ENCODE measurements at places on chromosomes 13 and 19.

DNA sequence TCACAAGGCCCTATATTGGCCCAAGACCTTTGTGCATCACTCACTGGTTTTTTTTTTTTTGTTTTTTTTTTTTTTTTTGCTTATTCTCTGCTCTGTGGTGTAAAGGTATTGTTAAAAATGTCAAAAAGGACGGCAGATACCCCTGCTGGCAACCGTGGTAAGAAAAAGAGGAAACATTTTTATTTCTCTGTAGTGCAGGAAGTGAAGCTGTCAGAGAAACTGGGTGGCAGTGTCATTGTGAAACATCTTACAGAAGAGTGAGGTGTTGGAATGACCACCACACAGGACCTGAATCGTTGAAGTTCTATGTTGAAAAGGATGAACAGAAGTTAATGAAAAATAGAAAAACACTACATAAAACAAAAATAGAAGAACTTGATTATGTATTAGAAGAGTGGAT lies 346.4 kb downstream of the FGF9 start:
- DNase-seq, result no peak

DNA sequence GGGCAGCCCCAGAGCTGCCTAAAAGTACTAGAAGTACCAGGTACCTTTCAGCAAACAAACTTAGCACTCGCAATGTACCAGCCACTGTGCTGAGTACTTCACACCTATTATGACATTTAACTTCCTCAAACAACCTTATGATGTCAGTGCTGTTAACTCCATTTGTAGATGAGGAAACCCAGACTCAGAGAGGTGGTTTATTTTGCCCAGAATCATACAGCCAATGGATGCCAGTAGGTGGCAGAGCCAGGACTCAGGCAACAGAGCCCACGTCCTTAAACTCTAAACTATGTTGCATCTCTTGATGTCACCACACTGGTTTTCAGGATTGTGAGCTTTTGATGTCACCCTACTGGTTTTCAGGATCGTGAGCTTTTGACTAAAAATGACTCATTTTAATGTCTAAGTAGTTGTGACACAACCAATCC lies 78.9 kb downstream of the FLT1 start:
- DNase-seq, result no peak

GRCh38 chr19:7930765-7931164 lies 4.8 kb upstream of the CTXN1 start:
- no peak for DNase-seq

DNA sequence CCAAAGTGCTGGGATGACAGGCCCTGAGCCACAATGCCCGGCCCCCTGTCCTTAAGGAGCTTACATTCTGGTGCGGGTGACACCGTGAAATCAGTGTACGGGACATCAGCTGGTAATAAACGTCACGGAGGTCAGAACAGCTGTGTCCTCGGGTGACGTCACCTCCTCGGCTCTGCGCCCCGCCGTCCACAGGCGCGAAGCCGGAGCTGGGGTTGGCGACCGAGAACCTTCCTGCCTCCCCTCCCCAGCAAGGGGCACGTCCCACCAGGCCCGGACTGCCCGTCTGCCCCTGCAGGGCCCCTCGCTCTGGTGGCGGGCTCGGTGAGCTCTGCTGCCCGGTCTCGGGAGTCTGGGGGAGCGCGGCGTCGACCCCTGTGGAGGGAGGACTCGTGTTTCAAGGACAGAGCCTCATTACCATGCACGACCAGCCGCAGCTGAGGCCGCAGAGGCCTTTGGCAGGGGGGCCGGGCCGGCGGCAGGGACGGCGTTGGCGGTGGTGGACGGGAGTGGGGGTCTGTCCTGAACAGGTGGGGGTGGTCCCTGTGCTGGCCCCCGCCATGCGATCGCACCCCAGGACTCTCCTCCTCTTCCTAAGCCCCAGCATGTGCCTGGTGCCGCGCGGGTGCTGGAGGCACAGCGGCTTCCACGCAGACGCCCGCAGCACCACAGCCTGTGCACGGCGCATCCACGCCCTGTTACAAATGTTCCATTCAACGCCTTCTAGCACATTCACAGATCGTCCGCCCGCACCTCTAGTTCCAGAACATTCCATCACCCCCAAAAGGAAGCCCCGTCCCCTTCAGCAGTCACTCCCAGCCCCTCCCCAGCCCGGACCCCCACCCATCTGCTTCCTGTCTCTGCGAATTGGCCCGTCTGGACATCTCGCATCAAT lies 5.4 kb downstream of the LINGO3 start:
- DNase-seq, result no peak

DNA sequence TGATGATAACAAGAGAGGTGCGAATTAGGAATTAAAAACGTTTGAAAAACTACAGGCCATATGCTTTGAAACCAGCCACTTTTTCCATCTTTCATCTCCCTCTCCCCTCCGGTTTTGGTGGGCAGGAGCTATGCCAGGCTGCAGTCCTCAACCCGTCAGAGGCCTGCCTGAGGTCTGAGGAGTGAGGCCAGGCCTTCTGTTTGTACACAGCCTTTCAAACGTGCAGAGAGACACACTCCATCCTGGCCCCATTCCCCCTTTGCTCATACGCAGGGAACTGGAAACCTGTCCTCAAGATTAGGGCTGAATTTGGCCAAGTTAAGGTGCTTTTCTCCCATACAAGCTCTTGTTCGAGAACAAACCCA lies 74.5 kb downstream of the ZIC5 start:
- no peak for DNase-seq

DNA sequence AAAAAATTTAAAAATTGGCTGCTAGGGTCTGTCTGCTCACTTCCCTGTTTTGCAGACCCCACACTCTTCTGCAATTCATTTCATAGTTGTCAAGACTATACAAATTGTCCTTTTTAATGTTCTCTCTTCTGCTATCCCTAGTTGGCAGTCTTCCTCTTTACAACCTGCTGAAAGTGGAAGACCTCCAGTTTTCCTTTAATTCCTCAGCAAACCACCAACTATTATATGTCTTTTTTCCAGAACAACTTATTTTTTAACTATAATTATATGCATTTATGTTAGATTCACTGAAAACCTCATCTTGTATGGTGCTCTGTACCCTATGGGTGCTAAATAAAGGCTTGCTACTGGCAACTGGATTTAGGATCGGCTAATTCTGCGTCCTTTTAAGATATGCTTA lies 1.1 kb upstream of the PHF11 start:
- no peak for DNase-seq

DNA sequence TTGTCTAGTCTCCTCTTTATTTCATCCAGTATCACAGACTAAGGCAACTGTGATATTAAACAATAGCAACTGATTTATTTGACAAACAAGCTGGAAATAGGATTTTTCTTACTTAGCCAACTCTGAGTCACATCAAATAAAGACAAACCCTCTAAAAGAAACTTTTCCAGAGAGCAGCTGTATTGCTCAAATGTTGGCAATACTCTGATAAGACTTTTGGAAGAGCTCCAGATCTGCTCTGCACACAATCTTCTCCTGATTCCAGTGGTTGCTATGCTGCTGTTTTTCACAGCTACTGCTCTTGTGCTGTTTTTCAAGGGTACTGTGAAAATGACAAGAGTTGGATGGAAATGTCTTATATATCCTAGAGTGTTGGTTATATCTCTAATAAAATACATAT lies 1479.2 kb downstream of the SLITRK5 start:
- no peak for DNase-seq

DNA sequence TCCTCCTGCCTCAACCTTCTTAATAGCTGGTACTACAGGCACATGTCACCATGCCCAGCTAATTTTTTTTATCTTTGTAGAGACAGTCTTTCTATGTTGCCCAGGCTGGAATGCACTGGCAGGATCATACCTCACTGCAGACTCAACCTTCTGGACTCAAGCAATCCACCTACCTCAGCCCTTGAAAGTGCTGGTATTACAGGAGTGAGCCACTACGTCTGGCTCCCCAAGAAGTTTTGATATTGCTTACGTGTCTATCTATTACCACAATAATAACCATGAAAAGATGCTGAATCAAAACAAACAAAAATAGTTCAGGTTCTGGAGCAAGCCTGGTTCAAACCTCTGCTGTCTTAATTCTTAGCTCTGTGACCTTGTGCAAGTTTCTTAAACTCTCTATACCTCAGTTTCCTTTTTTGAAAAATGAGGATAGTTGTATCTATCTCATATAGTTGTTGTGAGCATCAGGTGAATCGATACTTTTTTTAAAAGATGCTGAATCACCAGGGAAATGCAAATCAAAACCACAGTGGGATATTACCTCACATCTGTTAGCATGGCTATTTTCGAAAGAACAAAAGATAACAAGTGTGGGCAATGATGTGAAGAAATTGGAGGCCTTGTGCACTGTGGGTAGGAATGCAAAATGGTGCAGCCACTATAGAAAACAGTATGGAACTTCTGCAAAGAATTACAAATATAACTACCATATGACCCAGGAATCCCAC lies 19.0 kb upstream of the LEUTX start:
- no peak for DNase-seq

GRCh38 chr13:96091164-96092117 lies 1.5 kb downstream of the HS6ST3 start:
- no peak for DNase-seq

DNA sequence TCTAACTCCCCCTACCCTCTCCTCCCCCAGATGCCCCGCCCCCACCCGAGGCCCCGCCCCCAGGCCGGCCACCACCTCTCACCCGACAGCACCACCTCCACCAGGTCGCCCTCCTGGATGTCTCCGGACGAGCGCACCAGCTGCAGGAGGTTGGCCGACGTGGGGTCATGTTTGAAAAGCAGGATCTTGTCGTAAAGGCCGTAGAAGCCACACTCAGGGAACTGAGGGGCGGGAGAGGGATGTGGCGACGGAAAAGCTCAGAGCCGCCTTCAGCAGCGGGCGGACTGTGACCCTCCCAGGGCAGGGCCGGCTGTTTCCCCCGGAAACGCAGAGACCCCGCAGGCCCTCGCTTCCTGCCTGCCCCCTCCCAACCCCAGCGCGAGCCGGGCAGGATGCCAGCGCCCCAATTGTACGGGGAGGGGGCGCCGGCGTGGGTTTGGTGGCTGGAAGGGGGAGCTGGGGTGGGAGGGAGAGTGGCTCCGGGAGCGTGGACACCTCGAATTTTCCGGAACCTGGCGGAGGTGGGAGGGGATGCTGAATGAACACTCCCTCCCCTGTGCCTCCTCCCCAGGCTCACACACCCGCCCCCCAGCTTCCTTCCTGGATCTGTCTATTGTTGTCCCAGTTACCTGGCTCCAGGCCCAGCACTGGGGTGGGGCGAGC lies 3.0 kb downstream of the PRKD2 start:
- DNase-seq, result peak; percentile 78

- no peak for DNase-seq
Measured at GRCh38 chr19:29364224-29364726, 151.3 kb upstream of the UQCRFS1 start.

GRCh38 chr19:37227996-37228395 lies 10.0 kb downstream of the ZNF383 start:
- no peak for DNase-seq

DNA sequence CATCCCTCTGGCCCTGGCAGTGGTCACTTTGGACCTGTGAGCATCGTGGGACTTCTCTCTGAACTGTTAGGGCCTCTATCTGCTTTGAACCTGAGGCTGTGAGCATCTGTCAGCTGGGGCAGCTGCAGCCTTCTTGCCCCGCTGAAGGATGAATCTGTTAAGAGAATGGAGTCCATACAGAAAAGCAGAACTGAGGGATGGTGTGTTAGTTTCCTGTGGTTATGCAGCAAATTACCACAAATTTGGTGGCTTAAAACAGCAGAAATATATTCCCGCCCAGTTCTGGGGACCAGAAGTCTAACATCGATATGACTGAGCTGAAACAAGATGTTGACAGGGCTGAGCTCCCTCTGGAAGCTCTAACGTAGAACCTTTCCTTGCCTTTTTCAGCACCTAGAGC lies 1.6 kb upstream of the ZNF497 start:
- no peak for DNase-seq

DNA sequence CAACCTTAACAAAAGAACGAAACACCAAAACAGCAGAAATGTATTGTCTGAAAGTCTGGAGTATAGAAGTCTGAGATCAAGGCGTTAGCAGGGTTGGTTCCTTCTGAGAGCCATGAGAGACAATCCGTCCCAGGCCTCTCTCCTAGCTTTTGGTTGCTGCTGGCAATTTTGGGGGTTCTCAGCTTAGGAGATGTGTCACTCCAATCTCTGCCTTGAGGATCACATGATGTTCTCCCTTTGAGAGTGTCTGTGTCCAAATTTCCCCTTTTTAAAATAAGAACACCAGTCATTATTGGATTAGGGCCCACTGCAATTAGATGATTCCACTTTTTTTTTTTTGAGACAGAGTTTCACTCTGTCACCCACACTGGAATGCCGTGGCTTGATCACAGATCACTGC lies 10.1 kb downstream of the KCNN1 start:
- no peak for DNase-seq

DNA sequence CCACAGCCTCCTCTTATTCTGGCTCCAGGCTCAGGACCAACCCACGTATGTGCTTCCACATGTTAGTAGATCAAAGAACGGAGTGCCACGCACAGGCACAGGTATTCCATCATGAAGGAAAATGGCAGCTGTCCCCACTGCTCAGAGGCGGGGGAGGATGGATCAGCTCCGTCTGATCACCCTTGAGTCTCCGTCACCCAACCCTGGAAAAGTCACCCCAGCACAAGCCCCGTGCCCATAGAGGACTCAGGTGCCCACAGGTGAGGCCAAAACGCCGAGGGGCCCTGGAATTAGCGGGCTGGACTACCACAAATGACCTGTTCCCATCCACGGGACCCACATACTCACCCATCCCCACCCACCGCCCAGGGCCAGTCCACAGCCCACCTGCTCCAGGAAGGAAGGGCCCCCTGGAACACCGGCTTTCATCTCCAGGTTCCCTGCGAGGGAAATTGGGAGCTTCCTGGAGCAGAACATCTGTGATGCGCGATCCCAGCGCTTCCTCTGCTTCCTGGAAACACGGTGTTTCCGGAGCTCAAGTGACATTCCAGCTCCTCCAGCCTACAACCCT lies 120.5 kb upstream of the SPACA7 start:
- DNase-seq, result no peak

- DNase-seq, result no peak
Measured at GRCh38 chr19:35236638-35237400, 8.3 kb upstream of the FAM187B start.

GRCh38 chr13:48600374-48601364 lies 53.1 kb upstream of the CYSLTR2 start:
- no peak for DNase-seq

DNA sequence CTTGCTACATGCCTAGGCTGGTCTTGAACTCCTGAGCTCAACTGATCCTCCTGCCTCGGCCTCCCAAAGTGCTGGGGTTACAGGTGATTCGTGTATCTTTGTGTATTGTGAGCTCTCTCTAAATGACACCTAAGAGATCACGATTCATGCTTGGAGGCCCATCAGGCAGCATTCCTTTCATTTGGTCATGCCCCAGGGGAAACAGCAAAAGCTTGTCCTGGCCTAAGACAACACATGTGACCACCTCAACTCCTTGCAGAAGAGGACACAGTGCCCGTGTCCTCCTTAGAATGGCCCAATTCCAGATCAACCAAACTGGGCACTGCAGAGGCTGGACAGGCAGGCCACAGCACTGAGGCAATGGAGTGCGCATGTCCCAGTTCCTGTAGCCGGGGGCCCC lies 32.5 kb downstream of the ZC3H4 start:
- DNase-seq, result no peak
